ENCODE measurements at places on chromosomes 4 and X.

DNA sequence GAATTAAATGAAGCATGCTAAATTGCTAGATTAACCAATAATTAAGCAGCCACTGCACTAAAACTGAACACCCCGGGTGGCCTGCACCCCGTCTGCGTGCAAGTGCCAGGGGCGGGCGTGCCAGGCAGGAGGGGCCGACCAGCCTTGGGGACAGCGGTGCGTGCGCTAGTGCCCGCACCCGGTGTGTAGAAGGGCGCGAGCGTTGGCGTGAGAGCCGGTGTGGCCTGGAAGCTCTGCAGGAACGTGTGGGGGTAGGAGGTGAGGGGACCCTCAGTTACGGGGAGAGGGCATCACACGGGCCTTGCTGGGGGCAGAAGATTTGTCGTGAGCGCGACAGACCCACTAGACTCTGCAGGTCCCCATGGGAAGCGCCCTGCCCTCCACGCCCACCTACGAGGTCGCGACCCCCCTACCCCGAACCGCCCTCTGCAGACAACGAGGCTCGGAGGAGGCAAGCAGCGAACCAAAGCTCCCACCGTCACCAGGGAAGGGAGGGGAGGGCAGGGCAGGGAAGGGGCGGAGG, 105.8 kb downstream of the FAM53A start:
- no peak for DNase-seq

DNA sequence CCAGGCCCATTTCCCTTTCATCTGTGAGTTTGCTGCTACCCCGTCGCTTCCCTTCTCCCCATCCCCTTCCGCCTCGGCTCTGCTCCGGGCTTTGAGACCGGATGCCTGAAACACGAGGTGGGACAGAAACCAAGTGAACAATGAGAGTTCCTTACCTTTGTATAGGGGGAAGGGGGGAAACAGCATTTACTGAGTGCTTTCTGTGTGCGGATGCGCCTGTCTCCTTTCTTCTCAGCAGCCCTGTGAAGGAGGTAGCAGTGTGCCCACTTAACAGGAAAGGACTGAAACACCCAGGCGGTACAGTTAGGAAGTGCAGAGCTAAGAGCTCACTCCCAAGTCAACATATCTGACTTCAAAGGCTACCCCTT, 43.2 kb upstream of the TMSB15B start:
- DNase-seq: peak; percentile 56

DNA sequence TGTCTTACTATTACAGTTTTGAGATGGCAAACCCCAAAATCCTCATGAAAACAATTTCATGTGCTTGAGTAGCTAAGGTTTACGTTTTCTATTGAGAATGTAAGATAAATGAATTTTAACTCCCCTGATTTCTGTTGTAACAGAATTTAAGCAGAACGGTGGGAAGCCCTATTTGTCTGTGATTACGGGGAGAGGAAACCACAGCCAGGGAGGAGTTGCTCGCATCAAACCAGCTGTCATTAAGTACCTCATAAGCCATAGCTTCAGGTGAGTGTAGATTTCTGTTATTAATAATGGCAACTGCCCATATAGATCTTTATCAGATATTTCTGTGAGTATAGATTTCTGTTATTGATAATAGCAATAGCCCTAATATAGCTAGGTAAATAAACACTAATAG, 44.2 kb upstream of the RHOH start:
- peak; percentile 57 for DNase-seq

GRCh38 chr4:14646831-14647230, 355.4 kb upstream of the CPEB2 start:
- DNase-seq: no peak

- no peak for DNase-seq
Observed at GRCh38 chr4:79653871-79654270, 245.8 kb upstream of the GK2 start.

DNA sequence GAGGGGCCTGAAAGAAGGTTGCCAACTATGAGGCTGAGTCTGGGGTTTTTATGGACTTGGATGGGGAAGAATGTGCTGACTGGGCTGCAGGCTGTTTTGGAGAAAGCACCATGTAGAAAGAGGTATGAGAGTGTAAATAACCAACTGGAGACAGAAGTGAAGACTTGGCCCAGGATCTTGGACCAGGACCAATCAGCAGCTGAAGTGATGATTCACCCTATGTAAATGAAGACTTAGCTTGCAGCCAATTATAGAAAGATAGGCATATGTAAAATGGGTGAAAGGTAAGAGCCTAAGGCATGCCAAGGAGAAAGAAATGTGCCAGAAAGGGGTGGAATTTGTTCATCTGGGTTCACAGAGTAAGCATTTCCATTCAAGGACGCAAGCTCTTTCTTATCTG, 856.7 kb upstream of the PRKX start:
- no peak for DNase-seq

GRCh38 chr4:13511101-13511500, 27.0 kb upstream of the RAB28 start:
- no peak for DNase-seq

- no peak for DNase-seq
Observed at GRCh38 chrX:141220342-141221008, 21.8 kb downstream of the SPANXC start.

Data from CD4-positive, alpha-beta T cell treated with Interferon alpha-2 for 1 hour (primary cell).